ENCODE measurements at places on chromosomes 11 and 22.
A peak's percentile ranks its signal among the peaks of the same experiment; 100 is the strongest.

DNA sequence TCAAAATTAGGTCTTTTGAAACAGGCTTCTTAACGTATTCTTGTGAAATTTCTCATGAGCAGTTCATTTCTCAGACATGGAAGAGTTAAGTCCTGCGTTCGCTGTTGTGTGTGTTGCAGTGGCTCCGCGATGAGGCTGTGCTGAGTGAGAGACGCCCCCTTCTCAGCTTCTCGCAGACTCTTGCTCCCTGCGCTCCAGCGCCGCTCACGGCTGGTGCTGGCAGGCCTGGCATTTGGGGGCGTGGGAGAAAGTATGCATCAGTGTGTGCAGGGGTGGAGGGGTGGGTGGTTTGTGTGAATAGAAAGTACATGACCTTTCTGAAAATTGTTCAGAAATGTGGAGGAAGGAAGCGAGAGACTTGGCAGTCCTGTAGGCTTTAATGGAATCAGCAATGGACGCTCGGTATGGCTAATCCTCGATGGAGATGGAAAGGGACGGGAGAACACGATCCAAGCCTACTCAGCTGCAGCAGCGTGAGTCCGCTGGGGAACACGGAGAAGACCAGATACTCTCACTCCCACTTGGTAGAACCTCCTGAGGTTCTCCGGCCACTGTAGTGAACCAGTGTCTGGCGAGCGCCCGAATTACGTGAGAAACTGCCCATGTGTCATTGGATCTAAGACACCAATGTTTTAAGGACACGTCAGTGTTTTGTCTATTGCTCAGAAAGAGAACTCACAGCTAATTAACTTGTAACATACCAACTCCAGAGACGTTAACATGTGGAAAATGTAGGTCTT lies 5.9 kb downstream of the TAB1 start:
- peak; percentile 60 for DNase-seq

GRCh38 chr11:22582151-22582410 lies 43.5 kb downstream of the FANCF start:
- DNase-seq = no peak

- DNase-seq = peak; percentile 12
Observed at GRCh38 chr11:97544431-97544830, 1154.6 kb downstream of the JRKL start.

DNA sequence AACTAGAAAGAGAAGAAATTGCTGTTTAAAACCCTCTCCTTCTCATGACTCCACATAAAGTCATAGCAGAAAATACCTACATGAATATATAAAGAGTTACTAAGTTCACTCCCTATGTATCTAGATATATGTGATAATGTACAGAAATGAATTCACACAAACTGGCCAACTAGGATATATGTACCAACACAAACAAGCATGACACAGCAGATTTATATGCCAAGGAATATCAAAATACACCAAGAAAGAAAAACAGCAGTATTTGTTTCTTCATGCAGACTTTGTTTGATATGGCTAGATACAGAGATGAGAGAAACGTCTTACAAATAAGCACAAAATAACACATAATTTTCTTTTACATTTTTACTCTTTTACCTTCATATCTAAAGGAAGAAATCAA lies 1.8 kb downstream of the OR51G1 start:
- no peak for DNase-seq

- DNase-seq = peak; percentile 62
Observed at GRCh38 chr11:79081471-79082031, 359.3 kb downstream of the TENM4 start.

DNA sequence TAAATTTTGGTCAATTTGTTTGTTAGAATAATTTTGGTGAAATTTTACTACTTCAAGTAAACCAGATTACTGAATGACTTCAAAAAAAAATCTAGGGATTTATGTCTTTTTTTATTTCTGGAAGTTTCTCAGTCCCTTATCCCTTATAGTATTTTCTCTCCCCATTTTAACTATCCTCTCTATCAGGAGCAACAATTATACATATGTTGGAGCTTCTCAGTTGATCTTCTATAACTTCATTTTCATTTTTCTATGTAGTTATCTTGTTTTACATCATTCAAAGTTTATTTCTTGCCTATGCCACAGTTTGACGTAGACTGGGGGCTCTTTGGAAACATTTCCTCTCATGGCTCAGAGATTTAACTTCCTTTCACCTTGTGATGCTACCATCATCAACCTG lies 34.2 kb downstream of the NNMT start:
- no peak for DNase-seq

GRCh38 chr11:636511-637332 lies at the start of gene DRD4:
DRD4 (plus strand) TSS chr11:637269; CDS start chr11:637305, 36 bp downstream.
- no peak for DNase-seq

DNA sequence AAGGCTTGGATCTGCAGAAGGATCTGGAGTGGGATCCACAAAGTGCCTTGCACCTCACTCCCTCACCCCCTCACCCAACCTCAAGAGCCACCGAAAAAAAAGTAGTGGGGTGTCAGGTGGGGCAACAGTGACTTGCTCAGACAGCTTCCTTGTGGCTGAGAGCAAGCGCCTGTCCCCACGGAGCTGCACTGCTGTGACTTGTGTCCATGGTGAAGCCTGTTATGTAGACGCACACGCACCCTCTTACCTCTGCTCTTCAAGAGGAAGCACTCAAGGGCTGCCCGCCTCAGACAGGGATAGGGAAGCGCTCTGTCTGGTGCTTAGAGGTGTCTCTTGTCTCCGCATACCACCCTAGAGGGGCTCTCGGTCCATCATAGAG lies 1.2 kb downstream of the DRD2 start:
- DNase-seq = no peak

GRCh38 chr11:20611892-20612291 lies 12.5 kb downstream of the SLC6A5 start:
- no peak for DNase-seq

GRCh38 chr11:453564-453963 lies 3.5 kb downstream of the PTDSS2 start:
- no peak for DNase-seq

GRCh38 chr11:28536504-28537267 lies 428.5 kb downstream of the METTL15 start:
- no peak for DNase-seq
